Stimulated activated CD4-positive, alpha-beta T cell treated with anti-CD3 and anti-CD28 coated beads, Interleukin-1b, Interleukin-23, amount 100 ng/mL, for 24 hours (primary cell): ENCODE measurements at places on chromosomes 11 and 22.

DNA sequence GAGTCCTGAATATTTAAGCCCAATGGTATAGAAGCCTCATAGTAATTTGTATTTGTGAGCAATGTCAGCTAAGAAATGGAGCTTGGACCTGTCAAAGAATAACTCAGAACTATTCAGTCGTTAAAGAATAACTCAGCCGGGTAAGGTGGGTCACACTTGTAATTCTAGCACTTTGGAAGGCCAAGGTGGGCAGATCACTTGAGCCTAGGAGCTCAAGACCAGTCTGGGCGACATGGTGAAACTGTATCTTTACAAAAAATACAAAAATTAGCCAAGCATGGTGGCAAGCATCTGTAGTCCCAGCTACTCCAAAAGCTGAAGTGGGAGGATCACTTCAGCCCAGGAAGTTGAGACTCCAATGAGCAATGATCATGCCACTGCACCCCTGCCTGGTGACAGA is 1526.5 kb downstream of the LRRC4C start:
- no peak for DNase-seq

- DNase-seq, result no peak
Observed at GRCh38 chr11:64929625-64930024, 5.1 kb downstream of the PPP2R5B start.

GRCh38 chr11:79179087-79179486 is 261.7 kb downstream of the TENM4 start:
- DNase-seq, result no peak

DNA sequence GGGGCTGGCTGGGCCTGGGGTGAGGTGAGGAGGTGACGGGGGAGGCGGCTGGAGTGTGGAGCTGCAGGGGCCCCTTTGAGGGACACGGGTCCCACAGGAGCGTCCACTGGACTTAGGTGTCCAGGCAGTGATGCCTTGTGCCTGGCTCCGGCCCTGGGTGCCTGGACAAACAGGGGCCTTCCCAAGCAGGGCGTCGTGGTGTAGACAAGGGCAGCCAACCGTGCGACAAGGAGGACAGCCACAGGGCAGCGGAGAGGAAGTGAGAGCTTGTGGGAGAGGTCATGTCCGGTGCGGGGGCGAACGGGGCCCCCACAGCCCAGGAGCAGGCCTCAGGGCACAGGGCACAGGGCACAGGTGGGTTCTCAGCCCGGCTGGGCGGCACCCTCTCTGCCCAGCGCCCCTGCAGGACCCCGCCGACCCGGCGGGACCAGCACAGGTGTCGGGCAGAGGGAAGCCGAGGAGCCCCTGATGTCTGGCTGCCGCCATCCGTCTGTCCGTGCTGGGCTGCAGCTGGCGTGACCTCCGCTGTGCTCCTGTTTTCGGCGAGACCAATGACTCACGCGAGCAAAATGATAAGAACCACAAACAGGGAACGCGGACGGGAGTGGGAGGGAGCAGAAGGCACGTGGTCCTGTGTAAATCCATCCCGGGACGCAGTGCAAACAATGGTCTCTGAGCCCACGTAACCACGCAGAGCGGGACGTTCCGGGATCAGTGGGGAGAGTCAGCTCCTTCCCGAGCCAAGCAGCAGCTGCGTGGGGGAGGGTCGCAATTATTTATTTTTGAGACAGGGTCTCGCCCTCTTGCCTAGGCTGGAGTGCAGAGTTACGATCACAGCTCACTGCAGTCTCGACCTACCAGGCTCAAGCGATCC is 49.1 kb upstream of the A4GALT start:
- DNase-seq, result no peak

GRCh38 chr11:46696212-46696558 is 4.2 kb downstream of the ARHGAP1 start:
- DNase-seq, result no peak
